ENCODE measurements at places on chromosomes 12 and 14. TPM values are rescaled to one million over a fixed set of nuclear protein-coding genes. Genes with fewer than 3 reads are reported as not detected.

- DNase-seq, result peak; percentile 33
These were observed 3.5 kb upstream of the NFE2 start for GRCh38 chr12:54304187-54304810.

DNA sequence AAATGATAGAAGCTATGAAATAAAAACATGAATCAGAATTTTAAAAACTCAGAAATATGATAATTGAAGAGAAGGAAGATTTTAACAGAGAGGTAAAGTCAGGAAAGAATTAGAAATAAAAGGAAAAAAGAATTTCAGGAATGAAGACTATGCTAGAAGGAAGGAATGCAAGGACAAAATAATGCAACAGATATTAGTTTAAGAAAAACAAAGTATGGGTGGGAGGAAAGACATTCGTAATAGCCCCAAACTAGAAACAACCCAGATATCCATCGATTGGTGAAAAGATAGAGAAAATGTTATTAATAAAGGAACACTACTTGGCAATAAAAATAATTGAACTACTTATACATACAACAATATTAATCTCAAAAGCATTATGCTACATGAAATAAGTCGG is 129.6 kb downstream of the AKAP6 start:
- DNase-seq, result no peak

GRCh38 chr14:23105348-23105824 is 597 bp upstream of the CIROP start:
- DNase-seq, result no peak

GRCh38 chr12:62861586-62861985 is 73.4 kb downstream of the PPM1H start:
- DNase-seq, result no peak

GRCh38 chr14:20857630-20858261 is 33.4 kb upstream of the RNASE3 start:
- DNase-seq, result peak; percentile 63

DNA sequence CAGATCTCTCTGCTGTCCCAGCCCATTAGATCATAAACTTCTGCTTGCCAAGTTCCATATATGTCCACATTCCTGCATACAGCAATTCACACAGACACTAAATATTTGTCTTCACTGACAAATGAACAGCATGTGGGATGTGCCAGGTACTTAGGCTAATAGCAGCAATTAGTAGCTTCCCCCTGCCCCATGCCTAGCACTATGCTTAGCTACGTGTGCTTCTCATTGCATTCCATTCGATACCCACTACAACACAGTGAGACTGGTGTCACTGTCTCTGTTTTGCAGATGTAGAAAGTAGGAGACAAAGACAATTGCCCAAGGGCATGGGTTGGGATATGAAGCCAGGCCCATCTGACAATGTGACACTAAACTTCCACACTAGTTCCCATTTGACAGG is 308.4 kb downstream of the BCL11B start:
- peak; percentile 17 for DNase-seq

DNA sequence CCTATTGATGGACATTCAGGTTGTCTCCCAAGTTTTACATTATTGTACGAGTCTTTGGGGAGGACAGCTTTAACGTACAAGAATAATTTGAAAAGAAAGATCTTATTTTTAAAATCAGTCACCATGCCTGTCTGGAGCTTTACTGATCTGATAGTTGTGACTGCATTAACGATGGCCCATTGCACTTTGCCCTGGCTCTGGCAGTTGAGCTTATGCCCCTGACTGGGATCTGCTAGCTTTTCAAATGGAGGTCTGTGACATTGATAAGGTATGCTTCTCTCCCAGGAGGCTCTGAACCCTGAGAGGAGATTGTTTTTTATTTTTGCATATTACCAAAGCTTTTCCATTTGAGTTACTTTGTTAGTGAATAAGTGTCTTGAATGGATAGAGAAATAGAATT is 17.9 kb upstream of the RAB3IP start:
- DNase-seq, result no peak

DNA sequence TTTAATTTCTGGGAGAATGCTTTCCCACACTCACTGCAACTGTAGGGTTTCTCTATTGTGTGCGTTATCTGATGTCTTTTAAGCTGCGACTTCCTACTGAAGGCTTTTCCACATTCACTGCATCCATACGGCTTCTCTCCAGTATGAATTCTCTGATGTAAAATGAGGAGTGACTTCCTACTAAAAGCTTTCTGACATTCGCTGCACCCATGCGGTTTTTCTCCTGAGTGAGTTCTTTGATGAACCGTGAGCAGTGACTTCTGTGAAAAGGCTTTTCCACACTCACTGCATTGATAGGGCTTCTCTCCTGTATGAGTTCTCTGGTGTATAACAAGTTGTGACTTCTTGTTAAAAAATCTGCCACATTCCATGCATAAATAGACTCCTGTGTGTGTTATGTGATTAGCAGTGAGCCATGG is 29.7 kb downstream of the ZNF605 start:
- no peak for DNase-seq

DNA sequence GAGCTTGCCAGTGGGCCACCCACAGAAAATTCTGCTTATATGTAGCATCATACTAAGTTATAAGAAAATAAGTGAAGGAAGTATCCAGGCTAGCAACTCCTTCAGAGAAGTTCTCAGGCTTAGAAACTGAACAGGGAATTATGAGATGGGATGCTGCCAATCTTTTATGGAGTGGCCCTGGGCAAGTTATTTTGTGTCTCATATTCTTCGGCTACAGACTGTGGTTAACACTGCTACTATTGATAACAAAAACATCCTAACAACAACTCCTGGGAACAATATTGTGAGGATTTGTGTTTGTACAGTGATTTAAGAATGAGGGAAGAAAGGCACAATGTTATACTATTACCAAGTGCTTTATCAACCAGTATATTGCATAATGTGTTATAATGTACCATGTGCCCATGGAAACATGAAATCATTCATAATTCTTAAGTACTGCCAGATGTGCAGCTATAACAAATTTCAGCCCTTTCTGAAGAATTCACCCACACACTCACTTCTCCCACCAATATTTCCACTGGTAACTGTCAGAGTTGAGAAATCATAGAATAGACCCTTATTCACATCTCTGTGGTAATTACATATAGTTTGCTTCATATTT is 113.3 kb upstream of the SOX5 start:
- DNase-seq, result no peak

GRCh38 chr12:19852100-19852855 is 413.0 kb downstream of the AEBP2 start:
- DNase-seq, result no peak

GRCh38 chr12:114627393-114627792 is 56.6 kb downstream of the TBX3 start:
- DNase-seq, result no peak

GRCh38 chr14:100634026-100634425 is 46.8 kb upstream of the BEGAIN start:
- no peak for DNase-seq

DNA sequence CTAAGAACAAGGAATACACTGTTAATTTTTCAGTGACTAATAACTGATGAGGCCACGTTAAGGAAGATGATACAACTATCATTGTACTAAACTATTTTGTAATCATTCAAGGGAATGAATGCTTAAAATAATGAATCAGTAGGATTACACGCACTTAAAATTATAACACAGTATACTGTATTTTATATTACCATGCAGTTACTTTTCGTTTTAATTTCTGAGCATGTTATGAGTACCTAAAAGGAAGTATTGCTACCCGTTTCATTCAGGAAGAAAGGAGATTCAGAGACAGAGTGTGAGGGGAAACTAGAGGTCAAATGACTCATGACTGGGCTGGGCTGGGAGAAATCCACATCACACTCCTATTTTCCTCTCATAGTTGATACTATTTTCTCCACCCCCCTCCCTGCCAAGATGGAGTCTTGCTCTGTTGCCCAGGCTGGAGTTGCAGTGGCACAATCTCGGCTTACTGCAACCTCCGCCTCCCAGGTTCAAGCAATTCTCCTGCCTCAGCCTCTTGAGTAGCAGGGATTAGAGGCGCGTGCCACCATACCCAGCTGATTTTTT is 202.0 kb downstream of the PPM1H start:
- DNase-seq, result peak; percentile 27

- DNase-seq, result no peak
These were observed 41.6 kb upstream of the MAP1LC3B2 start for GRCh38 chr12:116517431-116518045.

DNA sequence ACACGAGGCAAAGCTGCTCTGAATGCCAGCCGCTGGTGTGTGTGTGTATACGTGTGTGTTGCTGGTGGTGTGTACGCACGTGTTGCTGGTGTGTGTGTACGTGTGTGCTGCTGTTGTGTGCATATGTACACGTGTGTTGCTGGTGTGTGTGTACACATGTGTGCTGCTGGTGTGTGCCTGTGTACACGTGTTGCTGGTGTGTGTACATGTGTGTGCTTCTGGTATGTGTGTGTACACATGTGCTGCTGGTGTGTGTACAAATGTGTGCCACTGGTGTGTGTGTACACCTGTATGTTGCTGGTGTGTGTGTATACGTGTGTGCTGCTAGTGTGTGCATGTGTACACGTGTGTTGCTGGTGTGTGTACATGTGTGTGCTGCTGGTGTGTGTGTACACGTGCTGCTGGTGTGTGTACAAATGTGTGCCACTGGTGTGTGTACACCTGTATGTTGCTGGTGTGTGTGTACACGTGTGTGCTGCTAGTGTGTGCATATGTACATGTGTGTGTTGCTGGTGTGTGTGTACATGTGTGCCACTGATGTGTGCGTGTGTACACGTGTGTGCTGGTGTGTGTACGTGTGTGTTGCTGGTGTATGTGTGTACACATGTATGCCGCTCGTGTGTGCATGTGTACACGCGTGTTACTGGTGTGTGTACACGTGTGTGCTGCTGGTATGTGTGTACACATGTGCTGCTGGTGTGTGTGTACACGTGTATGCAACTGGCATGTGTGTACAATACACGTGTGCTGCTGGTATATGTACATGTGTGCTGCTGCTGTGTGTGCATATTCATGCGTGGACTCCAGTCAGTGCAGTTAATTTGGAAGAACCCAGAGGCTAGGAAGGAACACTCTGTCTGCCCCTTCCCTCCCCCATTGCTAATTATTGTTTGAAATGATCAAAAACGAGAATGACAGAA is 47.2 kb downstream of the CACNA2D4 start:
- DNase-seq, result no peak

GRCh38 chr14:69850736-69851112 is 28.5 kb upstream of the SMOC1 start:
- DNase-seq, result no peak

- no peak for DNase-seq
These were observed 57.9 kb downstream of the PPP2R5C start for GRCh38 chr14:101819251-101819990.

DNA sequence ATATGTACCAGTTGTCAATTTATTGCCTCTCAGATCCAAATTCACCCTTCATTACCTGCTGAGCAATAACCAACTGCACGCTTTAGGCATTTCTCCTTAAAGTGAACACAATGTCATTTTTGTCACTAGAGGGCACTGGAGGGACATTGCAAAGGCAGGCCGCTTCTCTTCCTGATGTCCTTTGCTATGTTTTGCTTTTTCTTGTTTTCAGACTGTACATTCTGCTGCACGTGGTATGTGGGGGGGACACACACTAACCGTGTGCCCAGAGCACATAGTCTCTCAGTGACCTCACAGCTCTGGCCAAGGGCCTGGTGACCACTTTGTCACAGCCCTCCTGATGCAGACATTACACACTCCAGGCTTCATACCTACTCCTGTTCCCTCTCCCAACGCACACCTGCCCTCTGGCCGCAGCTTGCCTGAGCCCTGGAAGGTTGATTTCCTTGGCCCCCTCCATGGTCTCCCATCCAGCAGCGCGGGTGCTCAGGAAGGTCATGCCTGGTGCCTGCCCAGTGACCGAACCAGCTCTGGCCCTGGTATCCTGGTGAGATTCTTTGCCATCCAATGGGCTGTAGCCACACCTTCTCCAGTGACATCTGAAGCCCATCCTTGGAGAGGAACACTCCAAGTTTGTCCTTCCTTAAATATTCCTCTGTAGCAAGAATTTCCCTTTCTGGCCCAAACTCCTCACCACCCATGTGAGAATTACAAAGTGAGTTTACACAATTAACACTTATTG is 39.9 kb downstream of the MYO1H start:
- DNase-seq, result peak; percentile 31

DNA sequence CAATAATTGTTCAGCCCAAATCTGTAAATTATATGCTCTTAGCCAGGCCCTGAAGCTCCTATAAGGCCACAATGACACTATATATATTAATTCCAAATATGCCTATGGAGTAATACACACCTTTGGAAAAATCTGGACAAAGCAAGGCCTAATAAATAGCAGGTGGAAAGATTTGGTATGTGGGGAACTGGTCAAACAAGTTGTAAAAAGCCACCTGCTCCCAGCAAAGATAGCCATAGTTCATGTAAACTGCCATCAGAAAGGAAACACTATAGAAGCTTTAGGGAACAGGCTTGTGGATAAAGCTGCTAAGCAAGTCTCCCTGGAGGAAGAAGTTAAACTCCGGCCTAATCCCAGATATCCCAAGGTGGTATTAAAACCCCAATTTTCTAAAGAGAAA is 29.7 kb downstream of the PRMT8 start:
- DNase-seq, result no peak

GRCh38 chr12:108846290-108846701 is 11.1 kb downstream of the SSH1 start:
- DNase-seq, result peak; percentile 78

GRCh38 chr12:8996682-8997405 is 7.5 kb downstream of the KLRG1 start:
- DNase-seq, result peak; percentile 16

DNA sequence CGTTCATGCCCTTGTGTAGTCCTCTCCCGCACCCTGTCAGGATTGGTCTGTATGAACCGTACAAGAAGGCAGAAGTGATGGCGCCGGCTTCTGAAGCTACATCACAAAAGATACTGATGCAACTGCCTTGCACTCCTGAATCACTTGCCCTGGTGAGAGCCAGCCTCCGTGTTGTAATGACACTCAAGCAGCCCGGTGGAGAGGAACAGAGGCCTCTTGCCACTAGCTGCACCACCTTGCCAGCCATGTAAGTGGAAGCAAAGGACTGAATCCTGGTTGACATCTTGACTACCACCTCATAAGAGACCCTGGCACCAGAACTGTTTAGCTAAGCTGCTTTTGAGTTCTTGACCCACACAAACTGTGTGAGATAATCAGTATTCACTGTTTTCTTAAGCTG is 266.0 kb downstream of the ERC1 start:
- no peak for DNase-seq

DNA sequence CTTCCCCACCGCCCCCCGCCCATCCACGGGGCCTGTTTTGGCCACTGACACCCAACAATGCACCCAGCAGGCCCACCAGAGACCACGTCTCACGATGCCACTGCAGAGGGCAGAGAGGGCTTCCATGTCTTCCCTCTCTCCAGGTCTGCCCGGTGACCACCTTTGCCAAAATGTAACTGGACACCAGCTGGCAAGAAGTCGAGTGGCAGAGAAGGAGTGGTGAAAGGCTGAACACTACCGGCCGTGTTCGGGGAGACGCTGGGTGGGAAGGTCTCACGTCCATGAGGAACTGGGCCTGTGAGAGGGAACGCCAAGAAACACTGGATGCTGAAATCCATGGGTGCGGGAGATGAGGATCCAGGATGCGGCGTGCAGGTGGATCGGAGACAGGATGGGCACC is 308.2 kb downstream of the ADGRD1 start:
- DNase-seq, result no peak

The IL23A gene
- 0.18 TPM for total RNA-seq

The MFAP5 gene
- total RNA-seq, result 211 TPM

The IFNG-AS1 gene
- total RNA-seq, result 0.31 TPM

The ZC2HC1C gene
- 0.53 TPM for total RNA-seq

The KRT3 gene
- not detected for total RNA-seq

The CCDC85C gene
- total RNA-seq, result 3.4 TPM

The TEP1 gene
- total RNA-seq, result 14.8 TPM

Data from muscle of leg (tissue), 16 donors.